Thyroid gland (tissue), 4 donors: ENCODE measurements at places on chromosomes 4 and X. TPM values are rescaled to one million over a fixed set of nuclear protein-coding genes. Genes with fewer than 3 reads are reported as not detected.

The C4orf51 gene
- total RNA-seq: not detected

The SMARCA1 gene
- 68.1 TPM for total RNA-seq

The CCNB3 gene
- 1.0 TPM for total RNA-seq

DNA sequence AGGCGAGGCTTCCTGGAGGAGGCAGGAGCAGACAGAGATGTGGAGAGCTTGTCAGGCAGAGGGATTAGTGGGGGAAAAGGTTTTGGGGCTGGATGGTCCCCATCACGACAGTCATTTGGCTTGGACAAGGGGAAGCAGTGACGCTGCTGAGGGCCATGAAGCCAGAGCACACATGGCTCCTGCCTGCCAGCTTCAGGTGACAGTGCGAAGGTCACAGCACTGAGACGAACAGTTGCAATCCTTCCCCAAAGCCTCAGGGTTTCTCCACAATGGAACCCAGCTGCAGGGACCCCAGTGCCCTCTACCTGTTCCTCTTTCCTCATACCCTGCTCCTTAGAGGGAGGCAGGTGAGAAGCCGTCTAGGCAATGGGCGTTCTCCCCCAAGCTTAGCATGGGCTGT is 110.3 kb downstream of the DRD5 start:
- no peak for DNase-seq

GRCh38 chrX:118541482-118541881 is 45.9 kb downstream of the DOCK11 start:
- no peak for DNase-seq

The FGF13 gene
- 9.2 TPM for total RNA-seq
